ENCODE measurements at places on chromosomes 12 and 14.

- DNase-seq = no peak
These were observed 1.4 kb upstream of the BCAT1 start for GRCh38 chr12:24950231-24950834.

- DNase-seq = no peak
These were observed 1.5 kb downstream of the CRIP1 start for GRCh38 chr14:105487986-105488777.

DNA sequence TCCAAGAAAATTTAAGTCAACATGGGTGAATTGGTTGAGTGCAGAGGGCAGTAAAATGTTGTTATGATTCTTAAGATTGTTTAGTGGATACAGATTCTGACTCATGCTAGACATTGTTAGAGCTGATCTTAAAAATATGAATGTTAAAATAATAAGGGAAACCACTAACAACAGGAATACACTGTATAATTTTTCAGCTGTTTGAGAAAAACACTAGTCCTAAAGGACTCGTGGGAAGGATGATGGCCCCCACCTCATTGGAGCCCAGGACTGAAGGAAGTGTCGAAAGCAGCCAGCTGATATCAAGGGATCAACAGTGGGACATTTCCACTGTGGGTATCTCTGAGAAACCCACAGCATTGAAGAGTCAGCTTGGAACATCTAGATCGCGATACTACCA, 82.9 kb upstream of the SCAF11 start:
- DNase-seq = no peak

- DNase-seq = no peak
These were observed 14.6 kb downstream of the TESC start for GRCh38 chr12:117084405-117085317.

DNA sequence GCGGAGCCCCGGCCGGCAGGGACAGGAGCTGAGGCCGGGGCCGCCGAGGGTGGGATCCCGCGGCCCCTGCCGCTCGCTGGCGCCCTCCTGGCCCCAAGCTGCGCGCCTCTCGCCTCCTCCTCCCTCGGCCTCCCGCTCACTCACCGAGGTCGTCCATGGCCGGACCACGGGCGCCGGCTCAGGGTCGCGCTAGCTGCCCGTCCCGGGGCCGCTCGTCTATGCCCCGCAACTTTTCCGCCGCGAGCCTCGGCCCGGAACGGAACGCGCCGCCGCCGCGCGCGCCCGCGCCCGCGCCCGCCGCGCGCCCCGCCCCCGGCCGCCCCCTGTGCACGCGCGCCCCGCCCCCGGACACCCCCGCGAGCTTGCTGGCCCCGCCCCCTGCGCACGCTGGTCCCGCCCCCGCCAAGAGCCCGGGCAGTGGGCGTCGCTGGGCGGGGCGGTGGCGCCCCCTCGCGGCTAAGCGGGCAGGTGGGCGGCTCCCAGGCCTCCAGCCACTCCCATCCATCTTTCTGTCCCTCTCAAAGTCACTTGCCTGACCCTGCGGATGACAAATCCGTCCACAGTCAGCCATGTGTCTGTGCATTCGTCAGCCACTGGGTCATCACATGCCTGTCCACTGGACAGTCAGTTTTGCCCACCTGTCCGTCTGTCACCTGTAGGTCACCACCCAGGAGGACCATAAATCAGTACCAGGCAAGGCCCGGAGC, at the start of gene PXN:
Gene PXN, minus strand, starts transcription at position 258 of the 707 bp plus-strand sequence. Its CDS starts 101 bp downstream, at position 157.
- no peak for DNase-seq

GRCh38 chr12:97005174-97005573, 98.1 kb downstream of the NEDD1 start:
- DNase-seq = no peak

DNA sequence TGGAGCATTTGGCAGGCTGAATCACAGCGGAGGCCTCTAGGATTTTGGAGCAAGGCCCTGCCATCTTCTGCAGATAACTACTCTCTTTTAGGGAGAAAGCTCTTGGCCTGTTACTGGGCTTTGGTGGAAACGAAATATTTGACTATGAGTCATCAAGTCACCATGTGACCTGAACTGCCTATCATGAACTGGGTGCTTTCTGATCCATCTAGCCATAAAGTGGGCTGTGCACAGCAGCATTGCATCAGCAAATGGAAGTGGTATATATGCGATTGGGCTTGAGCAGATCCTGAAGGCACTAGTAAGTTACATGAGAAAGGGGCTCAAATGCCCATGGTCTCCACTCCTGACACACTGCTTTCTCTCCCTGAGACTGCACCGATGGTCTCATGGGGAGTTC, 21.1 kb downstream of the GYS2 start:
- DNase-seq = no peak

DNA sequence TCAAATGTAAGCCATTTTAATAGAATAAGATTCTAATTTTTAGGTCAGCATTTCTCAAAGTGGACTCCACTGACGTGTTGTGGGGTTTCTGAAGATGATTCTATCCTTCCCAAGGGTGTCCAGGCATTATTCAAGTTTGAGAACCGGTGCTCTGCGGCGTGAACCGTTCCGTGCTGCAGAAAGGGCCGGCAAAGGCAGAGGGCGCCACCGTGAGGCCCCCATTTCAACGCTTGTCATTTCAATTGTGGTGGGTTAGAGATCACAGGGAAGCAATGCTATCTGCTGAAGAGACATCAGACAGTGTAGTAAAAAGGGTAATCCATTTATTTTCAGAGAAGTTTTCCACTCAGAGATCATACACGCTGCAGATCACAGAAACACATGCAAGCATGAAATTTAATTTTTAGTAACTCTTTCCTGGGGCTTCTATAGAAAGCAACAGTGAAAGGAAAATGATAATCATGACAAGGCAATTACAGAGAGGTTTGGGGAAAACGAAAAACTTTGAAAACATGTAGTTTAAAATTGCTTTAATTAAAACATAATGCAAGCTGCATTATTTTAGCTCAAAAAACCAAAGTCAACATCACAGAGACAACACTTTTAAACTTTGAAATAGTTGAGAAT, 201.7 kb downstream of the EXOC5 start:
- DNase-seq = peak; percentile 12
